ENCODE measurements at places on chromosomes 13 and 19.

DNA sequence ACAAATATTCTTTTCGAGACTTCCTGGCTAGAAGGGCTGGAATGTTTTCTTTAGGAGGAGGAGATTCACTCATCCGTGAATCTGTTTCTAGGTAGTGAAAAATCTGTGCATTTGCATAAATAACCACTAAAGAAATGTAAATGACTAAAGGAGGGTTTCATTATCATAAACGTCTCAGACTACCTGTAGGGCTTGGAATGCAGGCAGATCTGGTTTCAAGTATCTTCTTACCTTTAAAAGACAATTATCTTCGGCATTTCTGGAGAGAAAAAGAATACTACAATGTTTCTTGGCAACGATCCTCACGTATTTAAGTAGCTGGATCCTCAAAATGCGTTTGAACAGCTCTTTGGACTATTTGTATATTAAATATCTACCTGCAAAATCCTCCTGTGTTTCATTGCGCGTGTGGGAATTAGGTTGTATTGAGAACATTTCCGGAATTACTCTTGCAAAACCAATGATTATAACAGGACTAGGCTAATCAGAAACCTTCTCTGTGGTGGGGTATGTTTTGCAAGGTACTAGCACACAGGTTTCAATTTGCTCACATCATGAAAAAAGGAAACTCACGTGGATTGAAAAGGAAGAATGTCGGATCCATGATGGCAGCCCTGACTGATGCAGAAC is 291.1 kb upstream of the ARGLU1 start:
- DNase-seq = no peak

GRCh38 chr19:47699360-47699917 is 13.8 kb upstream of the EHD2 start:
- DNase-seq = peak; percentile 93

- DNase-seq = no peak
These were observed 4.3 kb downstream of the CAB39L start for GRCh38 chr13:49439609-49440008.

DNA sequence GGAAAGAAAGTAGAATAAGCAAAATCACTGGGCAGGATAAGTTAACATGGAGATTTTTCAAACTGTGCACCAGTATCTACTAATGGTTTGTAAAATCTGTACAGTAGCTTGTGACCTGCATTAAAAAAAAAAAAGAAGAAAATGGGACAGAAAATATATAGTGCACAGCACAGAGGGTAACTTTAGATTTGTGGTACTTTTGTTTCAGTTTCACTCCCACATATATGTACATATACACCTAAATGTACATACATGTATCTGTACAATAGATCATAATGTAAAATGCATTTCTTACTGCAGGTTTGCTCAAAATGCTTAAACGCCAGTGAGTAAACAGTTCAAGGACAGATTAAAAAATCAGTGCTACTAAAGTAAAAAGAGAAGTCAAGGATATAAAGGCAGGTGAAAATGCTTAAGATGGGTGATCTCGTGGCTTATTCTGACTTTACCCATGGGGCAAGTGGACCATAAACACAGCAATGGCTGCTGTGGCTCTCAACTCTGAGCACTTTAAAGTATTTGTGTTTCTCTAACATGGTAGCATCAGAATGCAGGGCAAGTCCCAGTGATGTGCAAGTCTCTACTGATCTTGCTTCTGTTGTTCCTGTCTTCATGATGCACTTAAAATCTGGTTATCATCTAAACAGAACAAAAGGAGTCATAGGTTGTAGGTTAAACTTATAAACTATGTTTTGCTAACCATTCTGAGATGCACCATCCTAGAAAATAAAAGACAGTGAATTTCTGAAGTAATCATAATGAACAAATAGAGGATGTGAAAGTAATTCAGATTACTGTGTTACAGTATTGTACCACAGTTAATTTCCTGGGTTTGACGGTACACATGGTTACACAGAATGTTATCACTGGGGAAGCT is 112.3 kb downstream of the MIPEP start:
- no peak for DNase-seq

DNA sequence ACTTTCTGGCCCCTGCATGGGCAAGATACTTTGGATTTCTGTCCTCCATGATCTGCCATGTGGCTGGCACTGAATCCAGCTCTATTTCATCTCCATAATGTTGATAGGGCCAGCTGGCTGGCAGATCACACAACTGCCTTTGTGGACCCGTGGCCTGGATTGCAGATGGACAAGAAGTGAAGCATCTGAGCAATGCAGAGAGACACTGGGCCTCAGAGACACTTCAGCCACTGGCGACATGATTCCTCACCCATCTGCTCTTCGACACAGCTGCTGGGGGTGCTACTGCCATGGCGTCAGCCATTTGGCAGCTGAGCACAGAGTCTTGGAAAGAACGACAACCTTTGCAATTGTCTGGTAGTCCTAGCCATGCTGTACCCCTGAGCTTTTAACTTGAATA is 79.5 kb upstream of the MYO16 start:
- no peak for DNase-seq

GRCh38 chr13:108375034-108375433 is 105.5 kb downstream of the TNFSF13B start:
- DNase-seq = no peak

DNA sequence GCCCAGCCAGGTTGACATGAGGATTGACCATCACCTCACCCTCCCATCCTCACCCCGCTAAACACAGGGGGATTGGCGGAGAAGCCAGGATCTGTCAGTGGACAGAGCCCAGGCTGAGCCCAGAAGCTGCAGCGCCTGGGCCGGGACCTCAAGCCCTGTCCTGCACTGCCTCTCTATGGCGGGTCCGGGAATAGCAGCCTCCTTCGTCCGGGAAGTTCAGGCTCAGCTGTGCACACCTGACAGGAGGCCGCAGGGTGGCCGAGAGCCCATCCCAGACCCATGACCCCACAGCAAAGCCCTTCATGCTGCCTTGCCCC is 67.8 kb downstream of the SPACA7 start:
- DNase-seq = peak; percentile 50

DNA sequence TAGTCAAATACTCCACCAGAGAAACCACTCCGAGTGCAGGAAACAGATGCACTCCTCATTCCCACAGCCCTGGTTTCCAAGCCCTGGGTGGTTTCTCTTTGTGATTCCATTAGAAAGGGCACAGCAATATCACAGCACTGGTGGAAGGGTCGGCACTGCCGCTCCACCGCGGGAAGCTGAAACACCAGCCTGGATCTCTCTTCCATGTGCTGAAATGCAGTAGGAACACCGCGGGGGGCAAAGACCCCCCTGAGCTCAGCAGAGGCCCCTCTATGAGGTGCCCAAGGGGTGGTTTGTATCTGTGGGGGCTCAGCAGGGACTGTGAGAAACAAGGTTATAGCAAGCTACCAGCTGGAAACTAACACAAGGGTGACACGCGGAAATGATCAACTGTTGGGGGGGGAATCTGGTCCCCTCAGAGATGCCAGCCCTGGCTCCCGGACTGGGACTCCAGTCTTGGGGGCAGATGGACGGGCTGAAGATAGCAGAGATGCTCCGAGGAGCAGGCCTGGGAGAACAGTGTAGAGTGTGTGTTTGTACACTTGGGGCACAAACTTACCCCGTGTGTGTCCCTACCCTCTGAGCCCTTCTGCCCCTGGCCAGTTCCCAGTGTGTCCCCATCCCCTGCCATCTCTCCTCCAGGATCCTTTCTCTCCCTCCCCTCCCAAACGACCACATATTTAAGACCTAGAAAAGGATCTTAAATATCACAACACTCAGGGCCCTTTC is 1.8 kb downstream of the ZFR2 start:
- DNase-seq = no peak

DNA sequence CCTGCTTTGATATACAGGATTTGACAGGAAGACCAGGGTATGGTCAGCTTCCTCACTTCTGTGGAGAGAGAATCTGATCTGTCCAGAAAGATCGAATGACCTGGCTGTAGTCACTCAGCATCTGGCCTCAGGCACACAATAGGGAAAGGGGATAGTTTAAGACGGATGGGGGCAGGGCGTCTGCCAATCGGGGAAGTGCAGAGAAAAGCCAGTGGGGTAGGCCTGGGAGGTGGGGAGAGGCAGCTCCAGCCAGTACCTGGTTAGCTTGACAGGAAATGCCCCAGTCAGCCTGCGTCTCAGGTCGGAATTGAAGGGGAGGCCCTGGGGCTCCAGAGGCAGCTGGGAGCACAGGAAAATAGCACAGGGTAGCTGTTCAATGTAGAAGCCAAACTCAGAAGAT is 12.4 kb downstream of the ZNF444 start:
- no peak for DNase-seq

DNA sequence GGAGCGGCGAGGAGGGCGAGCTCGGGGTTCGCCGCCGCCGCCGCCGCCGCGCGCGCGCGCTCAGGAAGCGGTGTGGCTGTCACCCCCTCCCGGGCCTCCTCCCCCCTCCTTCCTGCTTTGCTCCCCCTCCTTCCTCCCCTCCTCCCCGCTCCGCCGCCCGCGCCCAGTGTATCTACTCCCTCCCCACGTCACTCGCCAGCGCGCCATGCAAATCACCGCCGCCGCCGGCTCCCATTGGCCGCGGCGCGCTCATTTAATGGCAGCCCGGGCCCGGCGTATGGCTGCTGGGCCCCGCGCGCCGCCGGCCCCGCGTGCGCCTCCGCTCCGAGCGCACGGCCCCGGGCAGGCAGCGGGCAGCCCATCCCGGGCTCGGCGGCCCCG is 335 bp upstream of the SOX1 start:
- DNase-seq = no peak

DNA sequence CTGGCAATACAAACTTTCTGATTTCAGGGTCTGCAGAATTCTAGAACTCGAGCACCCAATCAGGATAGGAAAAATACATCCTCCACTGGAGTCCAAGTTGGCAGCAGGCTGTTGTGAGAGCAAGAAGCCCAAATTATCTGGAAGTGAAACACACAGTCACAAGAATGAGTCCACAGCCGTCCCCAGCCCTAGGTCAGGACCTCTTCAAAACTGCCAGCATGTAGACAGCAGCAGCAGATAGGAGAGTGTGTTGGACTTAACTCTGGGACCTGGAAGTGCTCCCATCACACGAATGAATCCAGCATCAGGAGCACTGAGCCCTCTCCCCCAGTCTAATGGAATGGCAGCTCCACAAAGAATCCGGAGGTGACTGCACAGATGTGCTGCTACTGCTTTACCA is 420.7 kb downstream of the OXGR1 start:
- DNase-seq = no peak

GRCh38 chr13:72122661-72123255 is 255.8 kb upstream of the DACH1 start:
- no peak for DNase-seq

DNA sequence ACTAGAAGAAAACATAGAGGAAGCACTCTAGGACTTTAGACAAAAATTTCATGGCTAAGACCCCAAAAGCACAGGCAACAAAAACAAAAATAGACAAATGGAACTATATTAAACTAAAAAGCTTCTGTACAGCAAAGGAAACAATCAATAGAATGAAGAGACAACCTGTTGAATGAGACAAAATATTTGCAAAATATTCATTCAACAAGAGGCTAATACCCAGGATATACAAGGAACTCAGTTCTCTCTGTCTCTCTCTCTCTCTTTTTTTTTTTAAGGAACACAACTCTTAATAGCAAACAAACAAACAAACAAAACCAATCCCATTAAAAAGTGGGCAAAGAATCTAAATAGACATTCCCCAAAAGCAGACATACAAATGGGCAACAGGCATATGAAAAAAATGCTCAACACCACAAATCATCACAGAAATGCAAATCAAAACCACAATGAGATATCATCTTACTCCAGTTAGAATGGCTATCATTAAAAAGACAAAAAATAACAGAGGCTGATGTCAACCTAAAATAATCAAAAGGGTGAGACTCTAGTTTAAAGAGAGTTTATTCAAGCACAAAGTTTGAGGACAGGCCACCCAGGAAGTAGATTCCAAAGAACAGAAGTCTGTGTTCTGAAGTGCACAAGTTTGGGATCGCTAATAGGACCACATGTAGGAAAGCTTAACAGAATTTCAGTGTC is 27.1 kb upstream of the SLC7A9 start:
- no peak for DNase-seq

DNA sequence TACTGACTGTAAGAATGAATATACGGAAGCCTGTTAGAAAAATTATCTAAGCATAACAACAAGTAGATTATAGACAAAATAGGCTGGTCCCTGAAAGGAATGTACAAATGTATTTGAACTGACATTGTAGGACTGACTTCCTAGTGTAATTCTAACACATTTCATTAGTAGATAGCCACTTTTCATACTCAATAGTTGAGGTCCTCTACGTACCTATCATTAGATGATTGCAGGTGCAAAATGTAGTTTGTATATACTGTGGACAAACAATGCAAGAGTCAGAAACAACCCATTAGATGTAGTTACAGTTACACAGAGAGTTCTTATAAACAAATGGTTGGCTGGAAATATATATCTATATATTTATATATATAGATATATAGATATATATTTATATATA is 402.3 kb upstream of the SLITRK6 start:
- DNase-seq = no peak

GRCh38 chr19:55147545-55148251 is 1.3 kb downstream of the TNNT1 start:
- no peak for DNase-seq

- DNase-seq = no peak
These were observed 31.2 kb downstream of the IGFL2 start for GRCh38 chr19:46179076-46179759.

DNA sequence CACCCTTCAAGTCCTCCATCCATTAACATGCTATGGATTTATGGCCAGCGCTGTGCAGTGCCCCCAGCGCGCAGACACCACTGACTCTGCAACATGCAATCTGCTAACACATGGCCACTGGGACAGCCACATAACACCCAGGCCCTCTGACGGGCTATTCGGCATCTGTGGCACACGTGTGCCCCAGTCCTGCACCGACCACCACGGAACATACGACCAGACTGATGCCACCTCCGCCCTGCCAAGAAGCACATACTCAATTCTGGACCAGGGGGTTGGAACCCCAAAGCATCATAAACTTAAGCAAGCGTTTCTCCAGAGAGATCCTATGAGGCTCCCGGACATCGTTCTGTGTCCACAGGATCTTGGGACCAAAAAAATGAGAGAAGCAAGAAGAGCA is 9.8 kb downstream of the STK24 start:
- no peak for DNase-seq

DNA sequence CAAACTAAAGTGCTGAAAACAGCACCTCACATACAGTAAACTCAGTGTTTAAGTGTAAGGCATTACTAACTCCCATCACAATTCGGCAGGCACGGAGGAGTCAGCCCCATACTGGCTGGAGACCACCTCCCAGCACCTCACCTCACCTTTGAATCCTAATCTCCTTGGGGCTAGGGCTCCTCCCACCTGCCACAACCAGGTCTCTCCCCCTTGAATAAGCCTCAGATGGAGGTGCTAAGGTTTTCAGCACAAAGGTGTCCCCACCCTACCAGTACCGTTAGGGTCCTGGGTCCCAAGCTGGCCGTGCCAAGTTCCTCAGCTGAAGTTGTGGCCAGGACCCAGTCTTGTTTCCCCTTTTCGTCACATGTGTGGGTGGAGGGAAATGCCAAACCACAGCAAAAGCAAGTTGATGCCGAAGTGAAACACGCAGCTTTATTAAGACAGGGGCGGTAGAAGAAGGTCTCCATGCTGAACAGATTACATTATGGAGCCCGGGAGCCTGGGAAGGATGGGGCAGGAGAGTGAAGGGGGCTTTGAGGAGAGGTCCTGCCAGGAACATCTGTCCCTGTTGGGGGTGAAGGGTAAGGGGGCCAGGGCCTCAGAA is at the start of gene IGFLR1:
Gene IGFLR1 (minus strand): TSS at position 332 of the 604 bp plus-strand sequence. CDS start 1,272 bp downstream, outside the sequence.
- no peak for DNase-seq

Measured in A549 (cell line).